ENCODE measurements at places on chromosomes 2 and 18.

DNA sequence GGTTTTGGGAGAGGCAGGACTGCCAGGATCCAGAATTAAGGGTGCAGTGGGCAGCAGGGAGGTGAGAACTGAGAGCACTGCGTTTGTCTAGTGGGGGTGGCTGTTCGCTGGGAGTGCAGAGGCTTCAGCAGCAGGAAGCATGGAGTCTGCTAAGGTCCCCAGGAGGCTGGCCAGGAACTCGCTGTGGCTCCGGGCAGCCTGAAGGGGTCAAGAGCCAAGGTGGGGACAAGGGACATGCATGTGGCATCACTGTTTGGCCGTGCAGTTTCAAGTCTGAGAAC, 43.2 kb upstream of the SEMA4C start:
- no peak for ATAC-seq

DNA sequence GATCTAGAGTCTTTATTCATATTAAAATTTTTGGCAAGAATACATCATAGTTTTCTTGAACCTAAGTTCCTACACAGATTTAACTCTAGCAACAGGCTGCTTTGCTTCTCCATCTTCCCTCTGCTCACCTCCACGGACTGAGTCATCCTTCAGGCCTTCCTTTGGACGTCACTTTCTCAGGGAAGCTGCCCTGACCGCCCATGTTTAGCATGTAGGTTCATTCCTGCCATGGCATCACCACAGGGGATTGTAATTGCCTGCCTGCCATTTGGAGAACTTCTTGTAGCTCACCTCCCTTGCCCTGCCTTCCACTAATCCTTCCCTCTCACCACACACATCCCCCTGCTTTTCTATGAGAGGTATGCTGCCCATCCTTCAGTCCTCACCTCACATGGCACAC, 43.9 kb upstream of the B3GNT2 start:
- ATAC-seq: no peak

- peak; percentile 61 for ATAC-seq
Observed at GRCh38 chr2:27262379-27263286, at the start of gene SLC30A3. TSS of gene SLC30A3 (minus strand) at chr2:27263047. CDS start at chr2:27262906, 141 bp downstream.

DNA sequence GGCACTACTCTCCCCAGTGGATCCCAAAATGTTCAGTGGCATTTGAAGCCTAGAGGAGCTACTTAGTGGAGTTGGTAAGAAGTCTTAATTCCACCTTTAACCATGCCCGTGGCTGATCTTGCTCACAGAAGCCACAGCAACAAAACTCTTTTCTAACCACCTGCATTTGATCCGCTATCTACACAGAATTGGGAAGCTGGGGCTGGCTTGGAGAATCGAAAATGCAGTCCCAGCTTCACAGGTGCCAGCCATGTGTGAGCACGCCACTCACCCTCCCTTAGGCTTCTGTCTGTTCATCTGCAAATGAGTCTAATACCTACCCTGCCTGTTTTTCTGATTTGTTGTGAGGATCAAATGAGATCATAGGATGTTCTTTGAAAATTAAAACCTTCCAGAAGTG, 182.6 kb downstream of the BCL11A start:
- ATAC-seq: peak; percentile 61

GRCh38 chr18:79707671-79708070, 28.1 kb downstream of the CTDP1 start:
- ATAC-seq: no peak

GRCh38 chr18:79553696-79554095, 125.9 kb upstream of the CTDP1 start:
- no peak for ATAC-seq

DNA sequence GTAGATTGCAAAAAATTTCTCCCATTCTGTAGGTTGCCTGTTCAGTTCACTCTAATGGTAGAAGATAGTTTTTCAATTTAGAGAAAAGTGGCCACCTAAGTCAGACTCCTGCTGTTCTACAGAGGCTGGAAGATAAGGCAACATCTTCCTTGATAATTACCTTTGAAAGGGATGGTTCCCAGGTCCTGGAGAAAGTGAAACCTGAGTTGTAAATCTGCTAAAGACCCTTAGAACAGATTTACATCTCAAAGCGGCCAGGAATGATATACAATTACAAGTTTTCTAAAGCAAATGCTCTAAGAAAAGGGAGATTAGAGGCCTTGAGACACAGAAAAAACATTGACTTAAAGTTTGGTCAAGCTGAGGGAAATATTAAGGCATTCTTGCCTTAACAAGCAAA, 1350.2 kb upstream of the FAM98A start:
- ATAC-seq: no peak

- no peak for ATAC-seq
Observed at GRCh38 chr2:45891719-45892424, 240.4 kb downstream of the PRKCE start.

- ATAC-seq: no peak
Observed at GRCh38 chr2:11558214-11558886, 24.5 kb downstream of the GREB1 start.
